ENCODE measurements at places on chromosomes 5 and 9.

GRCh38 chr9:5554254-5554653, 43.9 kb downstream of the PDCD1LG2 start:
- no peak for DNase-seq

DNA sequence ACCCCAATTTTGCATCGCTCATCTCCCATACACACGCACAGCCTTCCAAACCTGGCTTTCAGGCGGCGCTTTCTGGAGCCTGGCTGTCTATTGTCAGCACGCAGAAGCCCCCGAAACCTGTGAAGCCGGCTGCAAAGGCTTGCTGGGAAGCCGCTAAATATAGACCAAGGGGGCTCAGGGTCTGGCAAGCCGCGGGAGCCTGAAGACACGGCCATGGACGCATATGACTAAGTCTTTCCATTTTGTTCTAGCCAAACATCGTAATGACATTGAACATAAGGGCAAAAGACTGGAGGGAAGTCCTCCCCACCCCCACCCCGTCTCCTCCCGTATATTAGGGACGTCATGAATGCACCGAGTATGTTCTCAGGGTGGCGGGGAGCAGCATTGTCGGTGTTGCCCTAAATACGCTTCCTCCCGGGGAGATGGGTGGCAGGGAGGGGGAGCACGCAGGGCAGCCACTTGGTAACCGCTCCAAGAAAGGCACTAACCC, 1.1 kb downstream of the CTNND2 start:
- DNase-seq: no peak

DNA sequence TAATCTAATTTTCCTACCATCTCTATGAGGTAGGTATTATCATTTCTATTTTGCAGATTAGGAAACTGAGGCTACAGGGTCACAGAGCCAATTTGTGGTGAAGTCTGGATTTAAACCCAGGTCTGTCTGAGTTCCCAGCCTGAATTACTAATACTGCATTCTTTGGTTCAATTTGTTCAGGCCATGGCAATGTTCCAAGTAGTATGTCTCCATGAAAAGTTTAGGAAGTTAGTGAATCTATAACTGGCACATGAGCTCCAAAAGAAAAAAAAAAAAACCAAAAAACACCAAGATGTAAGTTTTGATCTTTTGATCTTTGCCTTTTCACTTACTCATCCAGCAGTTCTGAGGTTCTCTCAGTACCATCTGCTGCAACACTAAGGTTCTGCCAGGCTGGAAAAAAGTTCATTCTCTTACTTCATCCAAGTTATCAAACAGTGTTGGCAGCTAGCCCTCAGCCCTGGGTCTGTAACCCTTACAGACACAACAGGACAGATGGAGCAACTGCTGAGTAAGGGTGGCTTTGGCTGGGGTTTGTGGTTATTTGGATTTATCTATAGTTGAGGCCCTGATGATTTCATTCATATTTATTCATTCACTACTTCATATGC, 4.4 kb upstream of the TMEM268 start:
- peak; percentile 75 for DNase-seq

- DNase-seq: no peak
Measured at GRCh38 chr5:141898448-141899049, 20.3 kb upstream of the PCDH1 start.

DNA sequence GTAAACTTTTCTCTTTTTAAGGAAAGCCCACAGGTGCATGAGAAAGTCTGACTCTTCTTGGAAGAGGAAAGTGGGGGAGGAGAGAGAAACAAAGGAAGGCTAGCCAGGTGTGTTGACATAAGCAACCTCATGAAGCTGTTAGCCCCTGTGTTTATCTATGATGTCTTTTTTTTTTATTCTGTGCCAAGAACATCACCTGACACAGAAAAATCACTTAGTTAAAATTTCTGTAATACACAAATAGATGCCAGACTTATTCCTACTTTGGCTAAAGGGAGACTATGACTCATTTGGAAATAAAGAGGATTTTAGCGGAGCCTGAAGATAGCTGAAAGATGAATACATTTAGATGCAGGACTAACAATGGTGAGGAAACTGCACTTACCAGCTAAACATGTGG, 58.3 kb downstream of the BAAT start:
- no peak for DNase-seq

- DNase-seq: no peak
Measured at GRCh38 chr9:78366827-78367226, 69.9 kb downstream of the PSAT1 start.

DNA sequence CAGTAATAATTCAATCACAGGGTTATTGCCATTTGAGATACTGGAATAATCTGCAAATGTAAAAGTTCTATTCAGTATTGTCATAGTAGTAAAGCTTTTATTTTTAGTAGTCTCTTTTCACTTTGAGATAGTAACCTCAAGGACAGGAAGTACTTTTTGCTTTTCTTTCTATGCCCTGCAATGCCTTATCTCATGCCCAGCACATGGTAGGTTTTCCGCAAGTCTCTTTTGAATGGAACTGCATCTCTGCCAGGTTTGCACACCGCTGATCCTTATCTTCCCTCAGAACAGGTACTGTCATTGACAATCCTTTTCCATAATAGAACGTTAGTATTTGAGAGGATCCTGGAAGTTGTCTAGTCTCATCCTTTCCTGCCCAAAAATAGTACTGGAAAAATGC, 91.8 kb upstream of the IFNK start:
- no peak for DNase-seq

GRCh38 chr9:73294336-73294735, 142.7 kb downstream of the ANXA1 start:
- no peak for DNase-seq

DNA sequence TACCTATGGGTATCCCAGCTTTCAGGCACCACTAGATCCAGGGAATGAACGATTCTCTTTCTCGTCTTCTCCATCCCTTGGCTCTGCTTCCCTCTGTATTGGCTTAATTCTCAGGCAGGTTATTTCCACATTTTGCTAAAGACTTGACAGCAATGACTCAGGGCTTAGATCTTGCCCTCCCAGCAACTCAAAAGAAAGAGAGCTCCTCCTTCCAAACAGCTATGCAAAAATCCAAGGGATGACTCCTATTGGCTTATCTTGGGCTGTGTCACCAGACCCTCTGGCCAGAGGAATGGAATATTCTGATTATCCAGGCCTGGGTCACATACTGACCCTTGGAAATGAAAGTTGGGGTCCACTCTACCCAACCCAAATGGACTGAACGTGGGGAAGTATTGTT, 270.2 kb downstream of the NTRK2 start:
- no peak for DNase-seq

- no peak for DNase-seq
Measured at GRCh38 chr9:87882627-87883026, at the start of gene SPATA31E1. Gene SPATA31E1 (plus strand): TSS chr9:87882877. CDS start chr9:87882892, 15 bp downstream.

DNA sequence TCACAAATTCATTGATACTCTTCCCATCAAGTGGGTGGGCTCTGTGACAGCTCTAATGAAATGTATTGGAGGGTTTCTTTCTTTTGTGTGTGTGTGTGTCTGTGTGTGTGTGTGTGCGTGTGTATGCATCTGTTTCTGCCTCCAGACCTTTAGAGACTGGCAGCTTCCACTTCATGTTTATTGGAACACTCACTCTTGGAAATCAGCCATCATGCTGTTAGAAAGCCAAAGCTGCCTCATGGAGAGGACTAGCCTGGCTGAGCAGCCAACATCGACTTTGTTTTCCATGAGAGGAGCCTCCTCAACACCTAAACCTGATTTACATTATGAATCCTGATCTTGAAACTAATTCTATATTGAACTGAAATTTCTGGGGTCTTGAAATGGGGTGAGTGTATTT, 128.5 kb upstream of the FAM174A start:
- DNase-seq: no peak

- peak; percentile 9 for DNase-seq
Measured at GRCh38 chr5:16464664-16465543, 696 bp downstream of the ZNF622 start.

DNA sequence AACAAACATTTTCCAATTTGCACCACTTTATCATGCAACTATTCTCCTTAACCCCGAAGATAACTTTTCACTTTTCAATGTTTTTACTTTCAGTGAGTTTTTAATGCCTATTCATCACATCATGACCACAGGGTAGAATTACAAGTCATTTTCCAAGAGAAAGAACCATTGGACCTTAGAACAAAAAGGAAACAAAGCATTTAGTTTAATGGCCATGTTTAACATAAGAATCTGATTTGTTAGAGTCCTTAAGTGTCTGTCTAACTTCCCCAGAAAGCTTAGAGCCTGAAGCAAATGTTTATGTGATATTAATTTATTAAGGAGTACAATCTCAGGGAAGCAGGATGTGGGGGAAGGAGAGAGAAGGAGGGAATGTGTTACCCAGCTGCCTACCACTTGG, 325.8 kb upstream of the RIOK2 start:
- DNase-seq: no peak

DNA sequence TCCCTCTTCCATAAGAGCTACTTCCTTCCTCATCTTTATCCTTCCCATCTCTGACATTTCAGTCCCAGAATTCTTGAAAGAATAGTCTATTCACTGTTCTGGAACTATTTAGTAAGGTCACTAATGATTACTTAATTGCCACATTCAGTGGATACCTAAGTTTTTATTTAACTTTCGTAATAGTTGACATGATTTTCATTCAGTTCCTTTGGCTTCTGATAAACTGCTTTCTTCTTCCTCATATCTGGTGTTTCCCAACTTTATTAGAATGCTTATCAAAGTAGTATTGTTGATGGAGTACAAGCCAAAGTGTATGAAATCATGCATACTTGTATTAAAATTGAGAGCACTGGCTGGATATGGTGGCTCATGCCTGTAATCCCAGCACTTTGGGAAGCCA, 10.8 kb downstream of the UBE2D2 start:
- no peak for DNase-seq

- DNase-seq: peak; percentile 15
Measured at GRCh38 chr5:53820802-53821171, 260.3 kb downstream of the NDUFS4 start.
